GM18507 (cell line): ENCODE measurements at places on chromosomes 4 and X.
A peak's percentile ranks its signal among the peaks of the same experiment; 100 is the strongest.

DNA sequence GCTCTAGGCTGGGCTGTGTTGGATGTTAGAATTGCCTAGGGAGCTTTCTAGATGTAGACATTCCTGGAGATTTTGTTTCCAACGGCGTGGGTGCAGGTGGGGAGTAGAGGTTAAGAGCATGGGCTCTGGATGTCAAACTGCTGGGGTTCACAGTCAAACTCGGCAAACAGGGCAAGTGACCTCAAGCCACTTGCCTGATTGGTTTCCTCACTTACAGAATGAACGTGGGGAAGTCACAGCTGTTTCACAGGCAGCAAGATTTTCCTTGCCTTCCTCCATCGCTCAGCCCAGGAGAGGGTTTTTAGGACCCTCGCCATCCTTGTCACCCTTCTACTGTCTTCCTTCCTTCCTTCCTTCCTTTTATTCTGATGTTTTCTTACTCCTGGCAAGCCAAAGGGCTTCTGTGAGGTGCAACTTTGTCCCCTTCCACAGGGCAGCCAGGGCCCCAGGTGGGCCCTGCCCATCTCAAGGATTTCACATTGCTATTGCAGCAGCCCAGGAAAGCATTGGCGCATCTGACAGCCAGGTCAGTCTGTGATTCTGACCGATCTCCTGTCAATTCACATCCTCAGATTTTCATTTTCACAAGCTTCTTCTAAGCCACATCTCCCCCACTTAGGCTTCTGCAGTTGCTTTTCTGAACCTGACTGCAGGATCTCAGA, 7.0 kb downstream of the RTL5 start:
- DNase-seq: no peak

GRCh38 chrX:1600406-1601050, 9.1 kb downstream of the AKAP17A start:
- no peak for DNase-seq

DNA sequence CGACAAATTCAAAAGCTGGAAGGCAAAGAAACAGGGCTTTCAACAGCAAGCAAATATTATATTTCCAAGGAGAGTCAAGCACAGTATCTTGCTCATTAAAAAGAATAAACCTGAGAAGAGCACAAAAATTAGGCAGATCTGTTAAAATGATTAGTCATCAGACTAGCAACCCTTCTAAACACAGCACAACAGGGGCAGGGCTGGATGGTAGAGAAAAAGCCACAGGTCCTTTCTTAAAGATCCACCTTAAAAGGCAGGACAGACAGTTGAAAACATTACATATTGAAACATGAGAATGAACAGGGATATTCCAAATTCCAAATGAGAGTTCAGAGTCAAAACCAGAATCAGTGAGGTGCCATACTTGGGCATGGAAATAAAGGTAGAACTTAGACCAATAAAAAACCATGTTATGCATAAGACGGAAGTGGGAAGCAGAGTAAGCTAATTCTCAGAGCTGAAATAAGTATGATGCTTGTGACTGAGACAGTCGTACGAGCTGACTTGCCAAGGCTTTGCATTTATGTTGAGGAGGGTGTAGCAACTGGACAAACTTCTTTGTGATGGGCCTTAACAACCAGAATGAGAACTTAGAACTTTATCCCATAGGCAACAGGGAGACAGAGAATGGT, 126.9 kb upstream of the FAM9B start:
- no peak for DNase-seq

GRCh38 chr4:8106451-8107025, 52.1 kb downstream of the ABLIM2 start:
- no peak for DNase-seq

DNA sequence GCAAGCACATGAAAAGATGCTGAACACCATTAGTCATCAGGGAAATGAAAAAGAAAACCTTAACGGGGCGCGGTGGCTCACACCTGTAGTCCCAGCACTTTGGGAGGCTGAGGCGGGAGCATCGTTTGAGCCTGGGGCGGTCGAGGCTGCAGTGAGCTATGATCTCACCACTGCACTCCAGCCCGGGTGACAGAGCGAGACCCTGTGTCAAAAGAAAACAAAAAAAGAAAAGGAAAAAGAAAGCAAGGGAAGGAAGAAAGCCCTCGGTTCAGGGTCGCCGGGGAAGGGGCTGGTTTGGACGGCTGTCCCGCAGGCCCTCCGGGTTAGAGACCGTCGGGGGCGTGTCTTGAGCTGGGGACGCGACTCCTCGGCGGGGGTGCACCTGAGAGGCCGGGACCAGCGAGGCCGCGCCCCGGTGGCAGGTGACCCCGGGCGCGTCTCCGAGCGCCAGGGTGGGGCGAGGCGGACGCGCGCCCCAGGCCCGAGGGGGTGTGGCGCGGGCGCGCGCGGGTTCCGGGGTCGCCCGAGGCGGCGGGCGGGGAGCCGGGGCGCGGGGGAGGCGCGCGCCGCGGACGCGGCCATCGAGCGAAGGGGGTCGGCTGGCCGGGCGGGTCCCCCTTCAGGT, 478 bp upstream of the PLXNA3 start:
- peak; percentile 36 for DNase-seq
